ENCODE measurements at places on chromosomes 5 and 9. TPM values are rescaled to one million over a fixed set of nuclear protein-coding genes. Genes with fewer than 3 reads are reported as not detected.

The XRCC4 gene
- 11.9 TPM for polyA plus RNA-seq

The GPR150 gene
- not detected for polyA plus RNA-seq

The ALDH1A1 gene
- polyA plus RNA-seq, result 256 TPM

The SLC34A1 gene
- polyA plus RNA-seq, result 304 TPM

The IFNA2 gene
- not detected for polyA plus RNA-seq

The SH3TC2 gene
- 0.68 TPM for polyA plus RNA-seq
